Fibroblast of villous mesenchyme (primary cell): ENCODE measurements at places on chromosomes 5 and 9.
A peak's percentile ranks its signal among the peaks of the same experiment; 100 is the strongest.

DNA sequence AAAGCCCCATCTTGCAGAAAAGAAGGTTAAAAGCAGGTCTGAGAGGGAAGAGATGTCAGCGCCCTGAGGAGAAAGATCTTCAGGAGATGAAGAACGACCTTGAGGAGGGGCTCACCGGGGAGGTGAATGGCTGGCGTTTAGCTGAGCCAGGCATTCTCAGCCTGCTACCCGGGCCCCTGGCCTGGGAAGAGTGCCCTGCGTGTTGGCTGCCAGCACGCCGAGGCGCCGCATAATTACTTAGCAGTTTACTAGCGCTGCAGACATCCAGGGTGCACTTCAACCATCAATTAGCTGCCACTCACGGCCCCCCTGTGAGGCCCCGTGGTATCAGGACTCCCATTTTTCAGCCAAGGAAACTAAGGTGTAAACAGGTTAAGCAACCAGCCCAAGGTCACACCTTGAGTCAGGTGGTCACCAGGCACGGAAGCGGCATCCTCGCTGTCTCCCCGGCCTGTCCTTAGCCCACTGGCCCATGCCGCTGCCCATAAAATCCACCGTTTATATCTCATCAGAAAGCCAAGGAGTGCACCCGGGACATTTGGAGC lies 551.9 kb downstream of the BNC2 start:
- DNase-seq, result no peak

DNA sequence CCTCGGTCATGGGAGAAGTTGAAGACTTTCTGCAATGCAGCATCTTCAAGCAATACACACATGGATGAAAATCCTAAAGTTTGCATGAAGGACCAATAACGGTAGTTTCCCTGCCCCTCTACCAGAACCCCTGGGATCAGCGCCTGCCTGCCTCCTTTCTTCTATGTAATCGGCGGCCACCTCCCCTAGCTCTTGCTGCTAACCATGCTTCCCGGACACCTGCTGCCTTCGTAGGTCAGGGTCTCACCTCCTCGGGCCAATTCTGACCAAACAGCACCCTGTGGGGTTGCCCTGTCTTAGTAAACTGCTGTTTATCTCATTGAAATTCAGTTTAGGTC lies 388 bp upstream of the MED10 start:
- DNase-seq, result no peak

GRCh38 chr9:31188496-31188895 lies 1195.9 kb upstream of the ACO1 start:
- no peak for DNase-seq

DNA sequence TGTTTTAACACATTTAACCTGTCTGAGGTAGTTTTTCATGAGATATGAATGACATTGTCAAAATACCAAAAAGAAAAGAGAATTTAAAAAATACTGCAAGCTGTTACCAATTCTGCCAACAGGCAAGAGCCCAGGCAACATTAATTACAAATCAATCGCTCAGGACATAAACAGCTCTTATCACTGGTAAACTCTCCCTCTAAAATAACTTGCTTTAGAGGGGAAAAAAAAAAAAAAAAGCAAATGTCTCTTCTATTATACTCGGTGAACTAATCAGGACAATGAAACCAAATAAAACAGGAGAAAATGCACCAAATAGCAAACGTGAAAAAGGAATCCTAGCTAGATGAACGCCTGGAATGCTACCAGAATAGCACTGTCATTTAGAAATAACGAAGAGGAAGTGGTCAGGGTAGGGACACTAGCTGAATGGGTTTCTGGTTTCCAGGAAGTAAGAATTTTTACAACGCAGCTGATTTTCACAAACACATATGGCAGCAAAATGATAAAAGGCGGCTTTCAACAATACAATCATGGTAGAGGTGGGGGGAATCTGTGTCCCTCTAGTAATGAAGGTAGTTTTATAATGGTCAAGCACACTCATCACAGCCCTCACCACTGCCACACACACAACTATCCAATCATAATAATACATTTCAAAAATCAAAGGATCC lies 94.9 kb downstream of the DENND1A start:
- peak; percentile 26 for DNase-seq

- no peak for DNase-seq
Measured at GRCh38 chr9:70883056-70883455, 238.4 kb downstream of the TRPM3 start.

- no peak for DNase-seq
Measured at GRCh38 chr5:156093024-156093423, 233.9 kb upstream of the SGCD start.

- DNase-seq, result no peak
Measured at GRCh38 chr9:89418882-89419640, 78.9 kb downstream of the SEMA4D start.

GRCh38 chr5:74640954-74641734 lies 616 bp upstream of the ENC1 start:
- DNase-seq, result peak; percentile 74

GRCh38 chr5:160831801-160832200 lies 20.2 kb downstream of the ATP10B start:
- no peak for DNase-seq
